GM12892 (cell line): ENCODE measurements at places on chromosomes 7 and 10.

- DNase-seq = no peak
Measured at GRCh38 chr7:102322202-102322715, 34.0 kb downstream of the SPDYE6 start.

DNA sequence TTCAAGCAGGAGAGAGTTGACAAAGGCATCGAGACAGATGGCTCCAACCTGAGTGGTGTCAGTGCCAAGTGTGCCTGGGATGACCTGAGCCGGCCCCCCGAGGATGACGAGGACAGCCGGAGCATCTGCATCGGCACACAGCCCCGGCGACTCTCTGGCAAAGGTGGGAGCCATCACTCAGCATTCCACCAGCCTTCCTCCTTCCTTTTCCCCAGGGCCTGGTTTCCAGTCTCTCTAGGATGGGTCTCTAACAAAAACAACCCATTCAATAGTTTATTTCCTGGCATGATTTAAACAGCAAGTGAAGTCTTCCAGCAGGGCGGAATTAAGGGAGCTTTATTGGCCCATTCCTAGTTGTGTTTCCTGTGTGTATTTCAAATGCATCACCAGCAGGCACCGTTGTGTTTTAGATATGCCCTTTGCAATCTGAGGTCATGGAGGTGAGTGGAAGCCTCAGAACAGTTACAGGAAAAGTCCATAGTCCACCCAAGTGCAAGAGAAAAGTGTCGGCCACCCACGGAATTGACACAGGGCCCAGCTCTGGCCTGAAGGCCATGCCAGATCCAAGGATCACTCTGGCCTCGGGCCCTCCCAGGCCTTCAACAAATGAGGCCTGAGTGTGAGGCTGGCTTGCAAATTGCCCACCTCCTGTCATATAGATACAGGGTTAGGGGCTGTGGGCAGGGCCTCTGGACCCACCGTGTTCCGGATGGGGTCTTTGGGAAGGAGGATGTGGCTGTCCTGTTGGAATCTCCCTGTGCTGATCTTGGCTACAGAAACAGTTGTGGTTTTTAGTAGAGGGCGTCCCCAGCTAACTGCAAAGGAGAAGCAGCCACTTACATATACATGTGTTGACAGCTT is 46.9 kb upstream of the TRIM8 start:
- DNase-seq = no peak

GRCh38 chr7:69765879-69766278 is 167.6 kb downstream of the AUTS2 start:
- DNase-seq = no peak

DNA sequence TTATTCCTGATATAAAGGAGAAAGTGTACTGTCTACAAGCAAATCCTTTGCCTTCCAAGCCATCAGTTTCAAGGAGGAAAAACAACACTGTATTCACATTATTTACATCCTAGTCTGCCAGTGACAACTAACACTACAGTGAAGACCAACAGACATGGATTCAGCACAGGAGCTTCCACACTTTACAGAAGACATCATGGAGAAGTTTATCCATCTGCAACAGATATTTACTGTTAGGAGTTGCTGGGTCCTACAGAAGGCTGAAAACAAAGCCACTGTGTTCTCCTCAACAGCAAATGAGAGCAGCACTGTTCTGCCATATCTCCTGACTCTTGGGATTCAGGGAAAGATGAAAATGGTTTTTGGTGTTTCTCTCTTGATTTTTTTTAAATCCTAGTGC is 31.9 kb downstream of the NAPEPLD start:
- no peak for DNase-seq

- no peak for DNase-seq
Measured at GRCh38 chr7:120989257-120990220, 1.0 kb downstream of the CPED1 start.

GRCh38 chr7:116731023-116731395 is 59.0 kb downstream of the MET start:
- DNase-seq = no peak

GRCh38 chr10:76549171-76549570 is 1088.4 kb downstream of the KCNMA1 start:
- no peak for DNase-seq

- no peak for DNase-seq
Measured at GRCh38 chr10:95835149-95835860, 72.5 kb upstream of the CC2D2B start.

DNA sequence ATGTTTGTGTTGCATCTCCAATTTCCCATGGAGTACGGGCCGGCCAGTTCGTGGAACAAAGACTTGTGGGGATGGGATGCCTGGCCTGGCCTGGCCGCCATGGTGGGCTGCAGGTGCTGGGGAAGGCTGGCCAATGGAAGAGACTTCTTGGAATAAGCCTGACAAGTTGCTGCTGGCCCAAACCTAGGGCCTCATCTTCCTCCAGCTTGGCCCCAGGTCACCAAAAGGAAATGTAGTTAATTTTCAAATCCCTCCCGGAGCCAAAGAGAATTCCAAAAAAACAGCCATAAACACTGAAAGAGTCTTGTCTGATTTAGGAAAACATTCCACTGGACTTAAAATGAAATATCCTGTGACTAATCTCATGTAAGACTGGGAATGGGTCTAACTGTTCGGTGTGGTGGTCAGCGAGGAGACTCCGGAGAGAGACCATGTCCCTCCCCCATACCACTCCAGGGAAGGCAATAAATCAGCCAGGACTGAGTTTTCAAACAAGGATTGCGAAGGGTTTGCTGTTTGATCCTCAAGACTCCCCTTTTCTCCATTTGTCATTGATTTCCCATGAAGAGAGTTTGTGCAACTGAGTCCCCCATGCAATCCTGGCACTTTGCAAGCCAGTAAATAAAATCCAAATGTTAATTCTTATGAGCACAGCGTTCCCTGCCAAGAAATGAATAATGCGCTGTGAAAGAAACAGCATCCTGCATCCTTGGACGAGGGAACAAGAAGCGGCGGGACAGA is 128.7 kb upstream of the HABP2 start:
- no peak for DNase-seq

DNA sequence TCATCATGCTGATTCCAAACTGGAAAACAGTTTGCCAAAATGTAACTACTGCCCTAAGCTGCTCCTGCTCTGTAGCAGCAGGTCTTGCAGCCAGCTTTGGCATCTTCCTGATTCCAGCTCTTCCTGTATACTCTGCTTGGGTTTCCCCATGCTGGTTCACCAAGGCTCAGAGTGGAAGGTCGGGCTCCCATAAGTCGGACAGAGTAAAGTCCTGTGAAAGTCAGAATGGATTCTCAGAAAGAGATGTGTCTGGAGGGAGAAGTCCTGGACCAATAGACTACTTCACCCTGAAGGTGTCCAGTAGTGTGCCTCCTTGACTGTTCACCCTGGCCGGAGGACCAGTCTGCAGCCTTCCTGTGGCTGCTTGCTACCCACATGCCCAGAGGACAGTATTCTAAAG is 93.8 kb downstream of the STRA8 start:
- no peak for DNase-seq

- DNase-seq = no peak
Measured at GRCh38 chr10:3468919-3469638, 296.5 kb upstream of the PITRM1 start.

DNA sequence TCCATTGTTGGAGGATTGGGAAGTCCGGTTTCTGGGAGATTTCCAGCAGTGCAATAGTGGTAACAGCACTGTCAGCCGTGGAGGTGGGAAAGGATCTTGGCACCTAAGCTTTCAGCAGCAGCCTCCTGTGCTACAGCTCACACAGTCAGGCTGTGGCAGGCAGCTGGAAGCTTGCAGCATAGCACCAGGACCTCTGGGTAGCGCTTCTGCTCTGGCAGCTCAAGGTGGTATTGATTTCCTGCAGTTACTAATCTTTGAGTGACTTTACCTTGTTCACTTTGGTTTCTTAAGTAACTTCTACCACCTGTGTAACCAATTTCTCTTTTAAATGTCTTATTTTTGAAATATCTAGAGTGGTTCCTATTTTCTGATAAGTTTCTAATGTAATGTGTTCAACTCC is 130.5 kb downstream of the LHFPL3 start:
- no peak for DNase-seq

GRCh38 chr10:13867822-13868221 is 281.1 kb downstream of the PRPF18 start:
- no peak for DNase-seq

DNA sequence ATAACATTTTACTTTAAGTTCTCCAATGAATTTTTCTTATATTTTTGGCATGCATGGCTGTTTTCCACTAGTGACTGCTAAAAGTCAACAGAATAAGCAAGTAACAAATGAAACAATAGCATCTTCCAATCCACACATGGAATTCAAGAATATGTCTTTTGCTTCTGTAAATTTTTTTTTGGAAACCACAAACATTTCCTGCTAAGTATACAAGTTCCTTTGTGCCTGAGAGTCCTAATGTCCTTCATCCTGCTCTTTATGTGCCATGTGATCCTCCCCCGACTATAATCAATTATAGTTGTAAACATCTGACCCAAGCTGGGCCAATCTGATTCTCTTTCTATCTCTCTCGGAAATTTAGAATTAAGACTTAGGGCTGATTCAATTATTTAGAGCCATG is 61.2 kb downstream of the PPP1R3C start:
- DNase-seq = no peak

DNA sequence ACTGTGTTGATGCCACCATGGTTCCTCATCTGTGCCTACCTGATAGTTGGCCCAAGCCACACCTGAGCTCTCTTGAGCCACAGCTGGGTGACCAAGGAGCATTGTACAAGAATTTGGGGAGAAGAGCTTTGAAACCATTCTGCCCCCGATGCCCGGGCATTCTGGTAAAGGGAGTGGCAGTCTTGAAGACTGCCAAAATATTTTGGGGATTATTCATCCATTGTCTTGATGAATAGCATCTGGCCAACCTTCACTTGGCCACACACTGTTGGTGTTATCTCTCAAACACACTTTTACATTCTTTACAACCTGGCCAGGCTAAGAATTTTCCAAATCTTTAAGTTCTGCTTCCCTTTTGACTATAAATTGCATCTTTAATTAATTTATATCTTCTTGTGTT is 113.1 kb upstream of the PCBD1 start:
- no peak for DNase-seq

GRCh38 chr7:2097492-2097891 is 135.3 kb downstream of the MAD1L1 start:
- no peak for DNase-seq

DNA sequence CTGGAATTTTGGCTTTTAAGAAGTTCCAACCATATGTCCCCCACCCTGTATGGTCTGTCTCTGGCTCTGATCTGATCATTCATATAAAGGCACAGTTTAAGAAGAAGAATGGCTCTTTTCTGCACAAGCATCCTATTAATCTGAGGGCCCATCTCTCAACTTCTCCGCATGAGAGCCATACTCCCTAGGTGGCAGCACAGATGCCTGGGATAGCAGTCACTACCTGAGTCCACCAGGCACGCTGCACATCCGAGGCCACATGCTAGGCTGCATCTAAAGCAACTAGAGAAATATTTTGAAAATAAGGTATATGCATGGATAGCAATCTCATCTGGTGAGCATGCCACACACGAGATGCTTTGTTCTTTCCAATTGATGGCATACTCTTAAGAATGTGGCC is 565.5 kb downstream of the PARD3 start:
- no peak for DNase-seq

- DNase-seq = no peak
Measured at GRCh38 chr7:155298288-155298833, 683 bp downstream of the INSIG1 start.

GRCh38 chr7:45191396-45191795 is 33.8 kb downstream of the RAMP3 start:
- no peak for DNase-seq

DNA sequence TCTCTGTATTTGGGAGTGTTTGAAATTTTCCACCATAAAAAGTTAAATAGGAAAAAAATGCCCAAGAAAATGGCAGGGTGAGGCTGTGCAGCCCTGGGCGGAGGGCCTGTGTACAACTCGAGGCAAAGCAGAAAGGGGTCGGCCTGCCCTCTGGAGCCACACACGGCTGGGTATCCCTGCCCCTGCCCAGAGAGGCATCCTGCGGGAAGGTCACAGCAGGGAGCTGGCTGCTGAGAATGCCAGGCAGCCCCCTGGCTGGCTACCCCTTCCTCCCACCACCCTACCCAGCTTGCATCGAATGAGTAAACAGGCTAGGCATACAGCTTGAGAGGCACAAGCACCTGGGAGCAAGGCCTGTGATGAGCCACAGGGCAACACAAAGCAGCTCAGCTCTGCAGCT is 46.1 kb downstream of the CAMK2B start:
- DNase-seq = no peak

GRCh38 chr7:55778631-55779030 is 83.9 kb downstream of the SEPTIN14 start:
- DNase-seq = no peak

GRCh38 chr7:69465262-69465661 is 133.0 kb upstream of the AUTS2 start:
- no peak for DNase-seq

- DNase-seq = no peak
Measured at GRCh38 chr7:157165987-157166386, 27.3 kb downstream of the UBE3C start.

DNA sequence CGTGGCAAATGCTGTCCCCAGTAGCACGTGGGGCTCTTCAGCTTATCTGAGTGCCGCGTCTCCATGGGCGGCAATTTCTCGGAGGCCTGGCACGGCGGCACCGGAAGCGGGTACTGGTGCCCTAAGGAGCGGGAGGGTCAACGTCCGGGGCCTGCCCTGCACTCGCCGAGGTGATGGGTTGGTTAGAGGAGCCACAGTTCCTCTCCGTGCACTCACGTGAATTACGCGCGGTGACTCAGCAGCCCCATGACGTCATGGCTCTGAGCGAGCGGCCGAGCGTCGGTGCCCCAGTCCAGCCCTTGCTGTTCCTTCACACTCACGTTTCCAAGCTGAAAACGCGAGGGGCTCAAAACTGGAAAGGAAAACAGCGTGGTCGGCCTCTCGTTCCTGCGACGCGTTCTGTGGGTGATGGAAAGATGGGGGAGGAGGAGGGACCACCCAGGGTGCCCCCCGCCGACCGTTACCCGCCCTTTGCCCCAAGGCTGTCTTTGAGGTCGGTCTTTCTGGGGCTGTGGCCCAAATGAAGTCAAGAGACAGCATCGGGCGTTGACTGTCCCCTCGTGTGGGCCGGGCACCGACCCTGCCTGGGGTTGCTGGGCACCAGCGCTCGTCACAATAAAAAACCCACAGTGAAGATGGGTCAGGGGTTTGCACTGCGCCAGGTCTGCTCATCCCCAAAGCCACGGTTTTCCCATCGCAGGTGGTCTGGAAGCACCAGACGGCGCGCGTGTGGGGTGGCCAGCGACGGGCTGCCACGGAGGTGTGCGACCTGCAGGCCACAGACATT is 70.4 kb upstream of the CFAP46 start:
- no peak for DNase-seq

DNA sequence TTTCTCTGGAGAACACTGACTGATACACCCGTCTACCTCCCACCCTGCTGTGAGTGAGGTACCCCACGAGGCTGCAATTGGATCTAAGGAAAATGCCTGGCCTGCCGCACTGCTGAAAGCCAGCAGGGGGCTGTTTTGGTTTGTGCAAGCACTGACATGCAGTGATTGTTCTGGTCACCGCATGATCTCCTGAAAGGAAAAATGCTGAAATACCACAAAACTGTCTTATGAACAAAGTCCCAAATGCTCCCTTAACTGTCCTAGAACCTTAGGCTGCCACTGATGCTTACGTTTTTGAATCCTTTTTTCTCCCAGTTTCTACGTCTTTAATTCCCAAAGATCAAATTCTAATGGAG is 132.7 kb downstream of the JCAD start:
- no peak for DNase-seq

GRCh38 chr10:77386838-77387237 is 250.8 kb downstream of the KCNMA1 start:
- DNase-seq = no peak

GRCh38 chr7:90663176-90663575 is 67.1 kb downstream of the CDK14 start:
- no peak for DNase-seq
